Daoy (cell line): ENCODE measurements at places on chromosomes 7 and 10. TPM values are rescaled to one million over a fixed set of nuclear protein-coding genes. Genes with fewer than 3 reads are reported as not detected.

Gene SLC39A12
- not detected in 2 replicates for total RNA-seq

Gene RELN
- 1.7 and 2.4 TPM in 2 replicates for total RNA-seq

Gene SPDYE5
- total RNA-seq: not detected in 2 replicates

Gene PKD2L1
- not detected in 2 replicates for total RNA-seq

Gene EPO
- total RNA-seq: not detected in 2 replicates

Gene NYAP1
- total RNA-seq: 0.06 TPM in 1 of 2 replicates, not detected in the other

Gene AGAP6
- 2.9 and 7.0 TPM in 2 replicates for total RNA-seq

Gene SFRP4
- 0.77 and 1.4 TPM in 2 replicates for total RNA-seq

Gene ZFYVE27
- total RNA-seq: 12.3 and 15.1 TPM in 2 replicates

- peak; percentile 70 for DNase-seq
These were observed 527 bp downstream of the AKR1B1 start for GRCh38 chr7:134458341-134458805.

DNA sequence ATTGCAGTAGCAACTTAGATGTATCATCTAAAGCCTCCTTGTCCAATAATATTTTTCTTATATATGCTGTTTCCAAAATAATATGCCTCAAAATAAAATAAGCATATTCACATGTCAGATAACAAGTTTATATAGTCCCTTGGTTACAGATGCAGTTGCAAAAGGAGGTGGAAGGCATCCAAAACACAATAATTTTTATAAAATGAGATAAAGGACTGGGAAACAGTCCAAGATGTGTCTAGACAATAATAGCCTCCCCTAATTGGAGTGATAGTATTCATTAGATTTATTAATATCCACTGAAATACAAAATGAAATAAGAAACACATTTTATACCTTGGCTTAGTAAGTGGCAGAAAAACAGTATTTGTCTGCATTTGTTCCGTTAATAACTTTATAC lies 30.3 kb downstream of the BCAP29 start:
- no peak for DNase-seq

- DNase-seq: no peak
These were observed 658.2 kb downstream of the PARD3 start for GRCh38 chr10:34156781-34157425.

DNA sequence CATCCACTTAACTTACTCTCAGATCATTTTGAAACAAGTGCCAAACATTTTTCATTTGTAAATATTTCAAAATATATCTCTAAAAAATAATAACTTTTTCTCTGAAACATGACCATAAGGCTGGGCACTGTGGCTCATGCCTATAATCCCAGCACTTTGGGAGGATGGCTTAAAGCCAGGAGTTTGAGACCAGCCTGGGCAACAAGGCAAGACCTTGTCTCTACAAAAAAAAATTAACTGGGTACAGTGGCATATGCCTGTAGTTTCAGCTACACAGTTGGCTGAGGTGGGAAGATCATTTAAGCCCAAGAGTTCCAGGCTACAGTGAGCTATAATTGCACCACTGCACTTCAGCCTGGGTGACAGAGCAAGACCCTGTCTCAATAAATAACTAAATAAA lies 36.4 kb downstream of the USP54 start:
- no peak for DNase-seq

GRCh38 chr7:82623812-82624211 lies 180.2 kb upstream of the CACNA2D1 start:
- DNase-seq: no peak

DNA sequence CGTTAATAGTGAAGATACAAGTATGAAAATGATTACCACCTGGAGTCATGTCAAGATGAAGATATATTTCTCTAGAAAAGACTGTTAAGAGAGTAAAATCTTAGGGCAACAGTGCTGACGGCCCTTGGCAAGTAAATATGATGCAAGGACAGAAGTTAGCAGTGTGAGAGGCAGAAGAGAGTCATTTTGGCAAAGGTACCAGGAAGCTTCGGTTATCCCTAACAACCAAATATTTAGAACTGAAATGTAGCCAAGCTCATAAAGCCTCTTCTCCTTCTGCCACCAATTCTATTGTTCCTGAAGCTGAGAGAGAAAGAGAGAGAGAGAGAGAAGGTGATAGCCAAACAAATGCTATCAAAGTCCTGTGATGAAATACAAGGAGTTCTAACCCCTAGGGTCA lies 109.6 kb downstream of the MACC1 start:
- no peak for DNase-seq

- no peak for DNase-seq
These were observed 84.3 kb downstream of the WDFY4 start for GRCh38 chr10:48768926-48769325.

DNA sequence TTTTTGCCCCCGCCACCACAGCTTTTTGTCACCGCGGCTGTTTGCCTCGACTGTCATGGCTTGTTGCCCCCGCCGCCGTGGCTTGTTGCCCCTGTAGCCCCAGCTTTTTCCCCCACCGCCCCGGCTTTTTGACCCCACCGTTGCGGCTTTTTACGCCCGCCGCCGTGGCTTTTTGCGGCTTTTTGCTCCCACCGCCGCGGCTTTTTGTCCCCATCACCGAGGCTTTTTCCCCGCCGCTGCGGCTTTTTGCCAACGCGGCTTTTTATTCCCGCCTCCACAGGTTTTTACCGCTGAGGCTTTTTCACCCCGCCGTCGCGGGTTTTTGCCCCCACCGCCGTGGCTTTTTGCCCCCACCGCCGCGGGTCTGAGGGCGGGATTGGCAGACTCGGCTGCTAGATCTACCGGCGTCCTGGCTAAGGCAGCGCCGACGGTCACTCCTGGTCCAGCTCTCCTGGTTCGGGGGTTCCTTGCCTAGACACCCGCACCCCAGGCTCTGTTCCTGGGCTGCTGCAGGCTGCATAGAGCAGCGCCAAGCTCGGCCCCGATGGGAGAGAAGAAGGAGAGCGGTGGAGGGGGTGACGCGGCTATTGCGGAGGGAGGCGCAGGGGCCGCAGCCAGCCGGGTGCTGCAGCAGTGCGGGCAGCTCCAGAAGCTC lies 637.7 kb downstream of the ZNF716 start:
- DNase-seq: no peak

GRCh38 chr10:121263431-121263783 lies 334.8 kb downstream of the FGFR2 start:
- DNase-seq: no peak

DNA sequence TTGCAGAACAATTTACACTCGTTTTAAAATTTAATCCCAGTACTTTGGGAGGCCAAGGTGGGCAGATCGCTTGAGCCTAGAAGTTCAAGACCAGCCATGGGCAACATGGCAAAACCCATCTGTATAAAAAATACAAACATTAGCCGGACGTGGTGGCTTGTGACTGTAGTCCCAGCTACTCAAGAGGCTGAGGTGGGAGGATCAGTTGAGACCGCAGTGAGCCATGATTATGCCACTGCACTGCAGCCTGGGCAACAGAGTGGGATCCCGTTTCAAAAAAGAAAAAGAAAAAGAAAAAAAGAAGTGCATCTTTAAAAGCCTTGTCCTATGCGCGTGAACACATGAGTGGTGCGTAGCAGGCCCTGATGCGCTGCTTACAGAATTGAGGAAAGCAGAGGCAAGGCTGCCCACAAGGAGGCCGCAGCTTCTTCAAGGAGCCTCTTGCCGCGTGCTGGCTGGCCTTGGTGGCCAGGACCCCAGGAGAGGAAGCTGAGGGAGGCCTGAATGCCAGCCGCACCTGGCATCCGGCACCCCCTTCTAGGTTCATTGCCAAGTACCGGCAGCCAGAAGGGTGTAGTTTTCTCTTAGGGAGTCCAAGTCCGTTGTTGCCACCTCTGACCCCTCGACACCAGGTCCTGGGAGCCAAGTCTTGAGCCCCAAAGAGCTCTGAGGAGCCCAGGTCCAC lies 124.5 kb downstream of the UBE2H start:
- DNase-seq: no peak

DNA sequence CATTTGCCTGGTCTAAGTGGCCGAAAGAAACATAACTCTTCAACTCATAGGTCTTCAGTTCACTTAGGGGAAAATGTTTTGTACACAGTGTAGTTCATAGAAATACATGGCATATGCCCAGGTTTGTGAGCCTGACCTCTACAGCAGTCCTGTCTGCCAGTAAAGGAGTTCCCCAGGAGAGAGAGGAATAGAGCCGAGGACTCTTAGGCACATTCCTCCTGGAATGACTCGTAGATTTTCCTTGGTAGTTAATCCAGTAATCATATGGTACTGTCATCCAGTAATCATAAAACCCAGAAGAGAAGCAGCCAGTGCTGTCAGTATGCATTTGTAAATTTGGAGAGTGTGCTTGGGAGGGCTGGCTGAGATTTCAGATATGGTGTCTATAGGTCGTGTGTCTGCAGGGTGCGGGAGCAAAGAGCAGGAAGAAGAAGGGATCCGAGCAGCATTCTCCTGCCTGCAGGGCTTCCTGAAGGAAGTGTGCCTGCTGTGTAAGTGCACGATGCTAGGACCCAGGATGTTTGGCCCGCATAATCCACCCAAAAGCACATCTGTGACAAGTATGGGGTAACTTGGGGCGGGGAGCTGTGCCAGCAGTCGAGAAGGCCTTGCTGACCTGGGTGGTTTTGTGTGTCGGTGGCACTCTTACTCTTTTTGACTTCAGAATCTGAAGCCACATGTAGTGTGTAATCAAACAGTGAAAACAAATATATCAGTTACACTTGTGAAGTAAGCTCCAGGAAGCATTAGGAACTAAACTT lies 13.9 kb downstream of the EIF4H start:
- no peak for DNase-seq

DNA sequence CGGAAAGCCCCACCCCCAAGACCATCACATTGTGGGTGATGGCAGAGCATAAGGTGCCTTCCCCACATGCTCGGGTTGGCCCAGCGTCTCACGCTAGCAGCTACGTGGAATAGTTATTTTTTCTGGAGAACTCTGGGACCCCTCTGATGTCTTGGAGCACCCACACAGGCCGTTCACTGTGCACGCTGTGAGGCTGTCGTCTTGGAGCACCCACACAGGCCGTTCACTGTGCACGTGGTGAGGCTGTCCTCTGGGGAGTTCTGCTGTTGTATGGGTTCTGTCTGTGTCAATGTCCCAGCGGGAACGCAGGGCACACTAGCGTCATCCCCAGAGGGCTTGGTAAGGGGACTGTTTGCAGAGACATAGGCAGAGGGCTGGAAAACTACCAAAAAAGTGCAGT lies 38.8 kb upstream of the FAM20C start:
- no peak for DNase-seq
